ENCODE measurements at places on chromosomes 13 and 19. TPM values are rescaled to one million over a fixed set of nuclear protein-coding genes. Genes with fewer than 3 reads are reported as not detected.

Gene NCCRP1
- not detected for total RNA-seq

Gene ZIC2
- total RNA-seq = not detected

Gene CRB3
- not detected for total RNA-seq

Gene PSG11
- total RNA-seq = not detected

Gene CRTC1
- total RNA-seq = 9.1 TPM

Gene TEX26
- not detected for total RNA-seq

Measured in Right ventricle myocardium superior (tissue), 1 donor.